Activated T-helper 2 cell treated with anti-CD3 and anti-CD28 coated beads, Interferon-gamma antibody, Interleukin-2, Interleukin-4, amounts not matched to agents 10 μg/mL and 5 μg/mL and 100 μg/mL, durations not matched to agents 14 hours and 24 hours and 36 hours (primary cell): ENCODE measurements at places on chromosomes 1 and 21. TPM values are rescaled to one million over a fixed set of nuclear protein-coding genes. Genes with fewer than 3 reads are reported as not detected.
A peak's percentile ranks its signal among the peaks of the same experiment; 100 is the strongest.

C1QC gene
- not detected in 2 replicates for total RNA-seq

PIGV gene
- total RNA-seq: 19.4 and 20.1 TPM in 2 replicates

ILDR2 gene
- total RNA-seq: 18.5 and 22.8 TPM in 2 replicates

SYNC gene
- not detected in 2 replicates for total RNA-seq

SLC9C2 gene
- not detected in 2 replicates for total RNA-seq

ICOSLG gene
- total RNA-seq: 5.4 and 6.0 TPM in 2 replicates

SH2D5 gene
- total RNA-seq: 0.05 and 0.16 TPM in 2 replicates

WASF2 gene
- 125 and 128 TPM in 2 replicates for total RNA-seq

DNA sequence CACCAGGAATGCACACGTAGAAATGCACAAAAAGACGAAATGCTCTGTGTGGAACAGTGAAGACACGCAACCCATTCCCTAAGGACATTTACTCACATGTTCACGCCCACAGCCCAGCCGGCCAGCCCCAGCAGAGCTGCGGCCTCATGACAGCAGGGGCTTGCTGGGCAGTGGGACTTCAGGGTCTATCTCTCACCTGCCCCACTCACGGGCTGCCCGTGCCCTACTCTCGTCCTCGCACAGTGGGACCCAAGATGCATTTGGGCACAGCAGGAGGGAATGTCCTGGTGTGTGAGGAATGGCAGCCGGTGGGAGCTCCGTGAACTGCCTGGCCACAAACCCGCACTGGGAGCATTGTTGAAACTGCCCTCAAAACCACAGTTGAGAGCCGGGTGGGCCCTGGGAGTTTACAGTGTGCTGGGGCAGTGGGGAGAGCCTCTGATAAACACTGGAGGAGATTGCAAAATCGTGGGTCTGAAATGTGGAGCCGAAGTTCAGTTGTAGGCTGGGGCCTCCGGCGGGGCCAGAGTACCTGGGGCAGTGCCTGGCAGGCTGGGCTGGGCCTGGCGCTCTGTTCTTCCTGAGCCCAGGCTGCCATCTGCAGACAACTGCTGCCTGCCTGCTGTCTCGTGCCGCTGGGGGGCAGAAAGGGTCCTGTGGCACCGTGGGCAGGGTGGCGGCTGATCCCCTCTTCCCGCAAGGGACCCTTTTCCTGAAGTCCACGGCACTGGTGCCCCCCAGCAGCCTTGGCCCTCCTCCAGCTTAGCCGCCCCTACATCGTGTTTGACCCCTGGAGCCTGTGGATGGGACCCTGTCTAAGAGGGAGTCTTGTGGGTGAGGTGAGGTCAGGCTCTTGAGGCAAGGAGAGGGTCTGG lies 20.7 kb upstream of the POFUT2 start:
- H3K27ac ChIP-seq: no peak overlapping the region
- H3K27me3 ChIP-seq: peaks cover 4% of the 10 kb centered on the region
- no peak for DNase-seq
- H3K4me3 ChIP-seq: no peak overlapping the region
- H3K36me3 ChIP-seq: no peaks in the 10 kb centered on the region

DNA sequence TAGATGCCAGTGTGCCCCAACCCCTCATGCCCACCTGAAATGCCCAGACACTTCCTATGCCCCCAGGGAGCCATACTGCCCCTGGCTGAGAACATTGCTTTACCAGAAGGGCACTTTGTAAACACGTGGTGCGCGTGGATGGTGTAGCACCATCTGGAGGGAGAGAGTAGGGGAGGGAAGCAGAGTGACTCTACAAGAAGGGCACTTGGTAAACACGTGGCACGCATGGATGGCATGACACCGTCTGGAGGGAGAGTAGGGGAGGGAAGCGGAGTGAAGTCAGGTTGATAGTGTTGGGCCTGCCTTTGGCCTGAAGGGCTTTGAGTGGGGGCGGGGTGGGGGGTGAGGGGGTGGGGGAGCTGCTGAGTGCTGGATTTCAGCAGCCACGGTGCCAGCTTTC lies 324.0 kb upstream of the VAMP3 start:
- no peaks in the 10 kb centered on the region for H3K36me3 ChIP-seq
- H3K27me3 ChIP-seq: no peaks in the 10 kb centered on the region
- H3K4me3 ChIP-seq: no peak overlapping the region
- H3K27ac ChIP-seq: no peak overlapping the region
- H3K4me1 ChIP-seq: no peaks in the 10 kb centered on the region

DNA sequence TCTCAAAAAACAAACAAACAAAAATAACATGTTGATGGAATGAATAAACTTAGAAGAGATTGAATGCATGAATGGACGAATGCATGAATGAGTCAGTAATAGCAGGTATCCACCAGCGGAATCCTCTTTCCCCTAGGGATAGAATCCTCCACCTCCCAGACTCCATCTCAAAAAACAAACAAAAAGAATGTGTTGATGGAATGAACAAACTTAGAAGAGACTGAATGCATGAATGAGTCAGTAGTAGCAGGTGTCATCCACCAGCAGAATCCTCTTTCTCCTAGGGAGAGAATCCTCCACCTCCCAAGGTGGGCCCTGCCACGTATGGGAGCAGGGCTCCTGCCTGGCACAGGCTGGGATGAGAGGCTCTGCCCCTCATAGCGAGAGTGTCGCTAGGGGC lies 26.8 kb upstream of the RNF19B start:
- DNase-seq: no peak
- peak overlapping the region; percentile 90 for H3K27ac ChIP-seq
- peaks cover 55% of the 10 kb centered on the region for H3K4me1 ChIP-seq
- no peaks in the 10 kb centered on the region for H3K27me3 ChIP-seq
- H3K36me3 ChIP-seq: peaks cover 7% of the 10 kb centered on the region

GRCh38 chr1:214318356-214318755 lies 37.4 kb downstream of the SMYD2 start:
- DNase-seq: no peak
- H3K4me3 ChIP-seq: no peak overlapping the region
- peaks cover 2% of the 10 kb centered on the region for H3K4me1 ChIP-seq
- H3K27ac ChIP-seq: no peak overlapping the region

DNA sequence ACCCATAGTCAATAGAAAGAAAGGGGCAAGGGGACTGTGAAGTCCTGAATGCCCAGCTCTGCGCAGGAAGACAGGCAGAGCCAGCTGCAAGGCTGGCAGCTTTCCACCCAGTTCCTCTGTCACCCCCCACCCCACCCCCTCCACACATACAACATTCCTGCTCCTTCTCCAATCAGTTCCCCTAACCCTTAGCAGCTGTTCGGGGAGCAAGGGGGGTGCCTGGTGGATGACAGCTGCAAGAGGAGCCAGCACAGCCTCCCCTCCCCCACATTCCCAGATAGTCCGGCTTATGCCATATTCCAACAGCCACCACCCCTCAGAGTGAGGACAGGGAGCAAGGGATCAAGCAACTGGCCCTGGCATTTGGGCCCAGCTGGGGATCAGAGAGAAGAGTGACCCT lies 9.7 kb downstream of the ARHGEF2 start:
- peaks cover 87% of the 10 kb centered on the region for H3K36me3 ChIP-seq
- peak overlapping the region; percentile 84 for H3K27ac ChIP-seq
- H3K4me3 ChIP-seq: peak overlapping the region; percentile 36
- peaks cover 62% of the 10 kb centered on the region for H3K4me1 ChIP-seq
- H3K27me3 ChIP-seq: no peaks in the 10 kb centered on the region
- no peak for DNase-seq

GRCh38 chr1:209839875-209840546 lies 12.2 kb downstream of the UTP25 start:
- peak overlapping the region; percentile 91 for H3K27ac ChIP-seq
- no peak for DNase-seq
- H3K4me1 ChIP-seq: peaks cover 53% of the 10 kb centered on the region

DNA sequence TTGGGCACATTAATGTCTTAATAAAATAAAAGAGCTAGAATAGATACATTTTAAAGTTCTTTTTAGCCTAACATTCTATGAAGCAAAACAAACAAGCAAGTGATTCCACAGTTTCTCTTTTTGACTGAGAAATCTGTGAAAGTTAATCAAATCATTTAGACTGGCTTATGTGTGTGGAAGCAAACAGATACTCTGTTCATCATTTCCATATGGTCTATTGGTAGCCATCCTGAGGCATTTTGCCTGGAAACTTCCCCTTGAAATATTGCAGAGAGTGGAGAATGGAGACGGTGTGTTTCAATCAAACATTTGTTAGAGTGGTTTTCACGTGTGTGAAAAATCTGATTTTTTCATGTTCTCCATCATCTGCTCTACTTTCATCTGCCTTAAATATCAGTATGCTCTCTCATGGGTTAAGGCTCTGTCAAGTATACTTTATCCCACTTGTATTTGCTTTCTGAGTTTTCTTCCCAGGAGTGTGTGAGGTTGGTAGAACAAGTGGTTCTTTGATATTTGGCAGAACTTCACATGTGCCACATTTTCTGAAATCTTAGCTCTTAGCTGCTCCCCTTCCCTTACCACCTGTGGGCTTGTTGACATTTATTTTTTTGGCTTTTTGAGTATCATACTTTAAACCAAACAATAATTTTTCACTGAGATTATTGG lies 139.1 kb upstream of the PTGFR start:
- no peaks in the 10 kb centered on the region for H3K36me3 ChIP-seq
- no peaks in the 10 kb centered on the region for H3K4me1 ChIP-seq
- H3K4me3 ChIP-seq: no peak overlapping the region
